ENCODE measurements at places on chromosomes 11 and 22.
A peak's percentile ranks its signal among the peaks of the same experiment; 100 is the strongest.

DNA sequence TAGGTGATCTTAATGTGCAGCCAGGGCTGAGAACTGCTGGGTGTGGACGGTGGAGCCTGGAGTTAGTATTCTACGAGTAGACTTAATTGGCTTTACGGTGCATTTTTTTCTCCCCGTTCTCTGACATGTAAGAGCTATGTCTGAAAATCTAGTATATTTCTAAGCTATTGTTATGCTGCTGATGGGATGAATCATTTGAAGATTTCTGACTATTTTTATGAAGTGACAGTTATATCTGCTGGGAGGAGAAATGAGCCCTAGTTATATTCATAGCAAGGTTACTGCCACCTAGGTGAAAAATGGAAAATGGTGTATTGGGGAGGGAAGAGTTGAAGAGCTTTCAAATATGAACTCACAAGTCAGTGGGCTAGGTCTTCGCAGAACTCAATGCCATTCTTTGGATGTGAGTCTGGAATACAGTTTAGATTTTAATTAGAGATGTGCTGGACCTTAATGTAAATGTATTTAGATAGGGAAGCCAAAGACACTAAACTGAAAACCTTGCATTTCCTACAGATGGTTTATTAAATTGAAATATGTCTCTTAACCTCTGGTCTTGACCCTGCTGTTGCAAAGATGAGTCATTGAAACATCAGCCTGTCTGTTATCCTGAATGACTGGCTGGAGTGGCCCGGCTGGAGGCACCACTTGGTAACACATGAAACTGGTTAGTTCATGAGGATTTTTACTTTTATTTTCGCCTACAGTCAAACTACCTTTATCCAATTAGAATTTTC lies 293.7 kb downstream of the DDX10 start:
- DNase-seq, result no peak

- DNase-seq, result no peak
Observed at GRCh38 chr22:25970999-25971811, 198.1 kb upstream of the SEZ6L start.

DNA sequence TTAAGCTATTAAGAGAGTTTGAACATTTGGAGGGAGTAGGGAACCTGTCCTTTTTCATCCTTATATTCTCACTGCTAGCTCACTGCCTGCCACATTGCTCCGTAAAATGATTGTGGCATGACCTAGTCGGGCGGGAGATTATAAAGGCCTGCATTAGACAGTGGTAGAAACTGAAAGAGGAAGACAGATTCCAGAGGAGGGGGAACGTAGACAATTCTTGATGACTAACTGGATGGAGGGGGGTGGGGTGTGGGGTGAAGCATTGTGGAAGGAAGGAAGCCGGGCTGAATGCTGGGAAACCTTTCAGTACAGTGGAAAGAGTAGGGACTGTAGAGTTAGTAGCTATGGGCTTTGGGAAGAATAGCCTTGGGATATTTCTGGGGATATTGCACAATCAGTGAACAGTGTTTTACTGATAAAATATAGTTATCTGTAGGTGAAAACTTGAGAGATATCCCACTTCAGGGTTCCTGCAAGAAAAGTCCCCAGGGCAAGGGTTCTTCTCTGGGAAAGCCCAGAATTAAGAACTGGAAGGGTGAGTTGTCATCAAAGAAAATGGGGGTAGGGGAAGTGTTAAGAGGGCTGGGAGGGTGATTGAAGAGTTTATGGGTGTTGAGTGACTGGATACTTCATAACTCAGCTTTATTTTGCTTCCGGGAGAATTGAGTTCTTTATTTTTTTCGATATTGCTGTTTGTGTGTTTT lies 2.1 kb downstream of the MED15 start:
- peak; percentile 31 for DNase-seq

DNA sequence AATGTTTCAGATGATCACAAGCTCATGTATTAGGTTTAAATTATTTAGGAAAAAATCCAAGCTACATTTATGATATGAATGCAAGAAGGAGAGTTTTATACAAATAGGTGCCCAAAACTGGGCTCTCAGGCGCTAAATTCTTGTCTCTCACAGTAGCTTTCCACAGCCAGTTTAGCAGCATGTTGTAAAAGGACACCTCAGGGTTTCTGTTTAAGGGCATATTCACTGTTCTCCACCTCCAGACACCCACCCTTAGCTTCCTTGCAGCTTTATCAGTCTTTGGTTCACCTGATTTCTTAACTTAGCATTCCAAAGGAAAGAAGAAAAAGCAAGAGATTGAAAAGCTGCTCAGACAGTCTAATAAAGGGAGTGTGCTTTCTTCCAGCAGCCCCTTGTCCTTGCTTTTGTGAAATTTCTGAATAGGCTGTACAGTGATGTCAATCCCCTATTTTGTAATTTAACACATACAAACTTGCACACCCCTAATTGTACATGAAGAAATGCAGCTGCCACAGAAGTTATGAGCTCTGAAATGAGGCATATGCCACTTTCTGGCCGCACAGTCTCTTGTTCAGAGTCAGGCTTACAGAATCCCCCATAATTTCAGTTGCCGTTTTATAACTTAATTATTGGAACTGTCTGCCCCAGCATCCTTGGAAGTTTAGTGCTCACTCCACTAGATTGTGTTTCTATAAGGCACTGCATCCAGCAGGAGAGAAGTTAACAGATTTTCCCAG lies 262.1 kb downstream of the DDX10 start:
- DNase-seq, result no peak

DNA sequence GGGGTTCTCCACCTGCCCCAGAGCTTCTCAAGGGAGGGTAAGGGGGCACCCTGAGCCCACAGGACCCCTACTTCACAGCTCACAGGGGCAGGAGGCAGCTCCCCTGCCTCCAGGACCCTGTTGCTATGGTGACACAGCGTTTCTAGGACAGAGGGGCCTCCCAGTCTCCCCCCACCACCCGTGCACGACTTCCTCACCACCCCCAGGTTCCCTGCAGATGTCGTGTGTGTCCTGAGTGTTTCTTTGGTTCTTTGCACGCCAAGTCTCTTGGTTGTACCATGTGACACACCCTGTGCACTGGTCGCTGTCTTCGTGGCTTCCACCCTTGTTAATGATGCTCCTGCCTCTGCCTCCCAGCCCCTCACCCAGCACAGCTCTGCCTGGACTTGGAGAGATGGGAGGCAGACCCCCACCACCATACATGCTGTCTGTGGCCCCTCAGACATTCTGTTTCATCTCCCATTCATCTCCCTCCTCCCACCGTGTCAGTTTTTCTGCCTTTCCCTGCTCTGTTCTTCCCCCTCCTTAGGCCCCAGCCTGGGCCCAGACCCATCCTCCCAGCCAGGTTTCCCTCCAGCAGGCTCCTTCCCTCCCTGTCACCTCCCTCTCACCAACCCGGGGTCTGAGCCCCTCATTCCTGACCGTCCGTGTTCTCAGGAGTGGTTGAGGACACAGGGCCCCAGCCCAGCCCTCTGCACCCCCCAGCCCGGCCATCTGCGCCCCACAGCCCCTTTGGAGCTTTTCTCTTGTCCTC lies 24.5 kb upstream of the RAB1B start:
- DNase-seq, result no peak

GRCh38 chr11:72543849-72544542 lies 109.7 kb upstream of the CLPB start:
- no peak for DNase-seq

GRCh38 chr22:36745301-36745995 lies 30.5 kb downstream of the IFT27 start:
- no peak for DNase-seq

DNA sequence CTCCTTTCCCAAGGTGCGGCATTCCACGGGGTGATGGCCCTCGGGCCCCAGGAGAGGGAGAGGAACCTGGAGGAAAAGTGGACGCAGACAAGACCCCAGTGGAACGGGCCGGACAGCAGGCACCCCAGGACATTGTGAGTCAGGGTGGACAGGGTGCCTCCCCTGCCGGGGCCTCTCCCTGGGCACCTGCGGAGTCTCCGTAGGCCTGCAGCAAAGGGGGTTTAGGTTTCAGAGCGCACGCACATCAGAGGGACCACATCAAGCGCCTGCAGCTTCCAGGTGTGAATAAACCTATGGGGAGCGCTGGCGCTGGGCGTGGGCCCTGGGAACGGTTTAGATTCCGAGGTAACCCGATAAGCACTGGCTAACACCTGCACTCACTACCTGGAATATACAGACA lies 22.7 kb upstream of the FGF19 start:
- DNase-seq, result no peak

- DNase-seq, result no peak
Observed at GRCh38 chr11:64447831-64448598, 89.1 kb downstream of the RPS6KA4 start.

DNA sequence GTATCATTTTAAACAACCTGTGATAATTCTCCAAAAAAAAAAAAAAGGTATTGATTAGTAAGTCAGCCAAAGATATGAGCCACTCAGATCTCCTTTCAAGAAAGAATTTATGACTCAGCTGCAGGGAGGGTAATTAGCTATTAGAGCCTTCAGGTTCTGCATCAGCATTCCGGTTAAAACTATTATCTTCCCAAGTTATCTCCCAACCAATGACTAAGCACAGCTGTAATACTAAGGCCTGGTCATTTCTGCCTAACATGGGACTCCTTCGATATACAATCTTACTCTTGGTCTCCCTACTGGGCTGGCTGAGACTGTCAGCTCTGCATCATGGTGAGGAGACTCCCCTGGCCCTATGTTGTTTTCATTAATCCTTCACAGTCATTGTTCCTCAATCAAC lies 60.4 kb downstream of the SBF2 start:
- DNase-seq, result no peak
